ENCODE measurements at places on chromosomes 6 and 20.

DNA sequence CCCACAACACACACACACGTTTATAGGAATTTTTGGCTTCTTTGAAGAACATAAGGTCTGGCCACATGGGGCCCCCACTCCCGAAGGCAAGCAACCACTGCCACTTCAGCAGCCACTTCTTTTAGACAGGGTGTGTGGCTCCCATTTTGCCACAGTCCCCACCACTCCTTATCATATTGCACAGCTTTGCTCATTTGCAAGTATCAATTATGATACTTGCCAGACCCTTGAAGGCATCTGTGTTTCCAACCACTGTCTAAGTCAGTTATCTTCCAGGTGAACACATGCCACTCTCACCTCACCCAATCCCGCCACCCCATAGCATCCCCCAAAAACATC, 73.1 kb downstream of the NOL4L start:
- DNase-seq: no peak

DNA sequence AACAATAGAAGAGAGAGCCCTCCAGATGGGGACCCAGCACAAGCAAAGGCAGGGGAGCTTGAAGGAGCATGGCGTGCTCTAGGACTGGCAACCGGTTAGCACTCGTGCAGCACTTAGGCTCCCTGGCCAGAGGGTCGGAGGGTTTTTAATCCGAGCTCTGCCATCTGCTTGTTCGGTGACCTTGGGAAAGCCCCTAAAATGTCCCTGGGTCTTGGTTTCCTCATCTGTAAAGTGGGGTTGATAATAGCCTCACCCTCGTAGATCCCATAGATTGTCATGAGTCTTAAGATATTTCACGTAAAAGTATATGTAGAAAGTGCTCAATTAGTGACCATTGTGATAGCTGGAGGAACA, 16.6 kb upstream of the HCK start:
- DNase-seq: no peak

GRCh38 chr6:170165471-170166117, 125.3 kb downstream of the DLL1 start:
- DNase-seq: no peak

DNA sequence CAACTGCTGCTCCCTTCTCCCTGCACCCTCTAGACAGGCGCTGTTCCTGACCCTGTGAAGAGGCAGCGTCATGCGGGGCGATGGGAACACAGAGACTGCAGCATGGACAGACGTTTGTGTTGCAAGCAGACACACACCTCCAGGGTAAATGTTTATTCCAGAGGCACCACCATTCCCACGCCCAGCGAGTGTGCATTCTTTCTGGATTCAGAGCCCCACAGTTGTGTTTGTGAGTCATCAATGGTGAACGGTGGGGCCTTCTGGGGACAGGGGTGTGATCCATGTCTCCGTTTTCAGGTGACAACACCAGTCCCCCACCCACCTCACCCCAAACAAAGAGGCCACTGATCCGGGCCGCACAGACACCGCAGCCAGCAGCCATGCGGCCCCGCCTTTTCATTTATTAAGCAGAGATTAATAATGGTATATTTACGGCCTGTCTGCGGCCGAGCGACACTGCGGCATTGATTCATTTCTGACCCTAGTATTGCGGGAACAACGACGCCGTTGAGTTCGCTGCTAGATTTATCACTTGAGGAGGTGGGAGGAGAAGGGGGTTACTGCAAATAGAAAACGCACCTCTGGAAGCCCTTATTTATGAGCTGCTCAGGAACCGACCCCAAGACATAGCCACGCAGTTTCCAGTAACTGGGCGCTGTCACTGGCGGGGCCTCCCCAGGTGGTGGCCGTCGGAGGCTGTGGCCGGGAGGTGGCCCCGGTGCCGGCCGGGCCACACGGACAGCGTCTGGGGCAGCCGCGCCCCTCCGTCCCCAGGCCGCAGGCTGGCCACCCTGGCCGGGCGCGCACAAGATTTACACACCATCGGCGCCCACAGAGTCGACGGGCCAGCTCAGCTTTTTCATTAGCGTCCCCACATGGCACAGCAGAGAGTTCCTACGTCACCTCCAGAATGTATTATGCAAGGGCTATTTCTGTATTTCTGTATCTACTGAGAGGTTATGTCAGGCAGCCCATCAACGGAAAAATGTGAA, 367.6 kb downstream of the THBS2 start:
- DNase-seq: no peak

DNA sequence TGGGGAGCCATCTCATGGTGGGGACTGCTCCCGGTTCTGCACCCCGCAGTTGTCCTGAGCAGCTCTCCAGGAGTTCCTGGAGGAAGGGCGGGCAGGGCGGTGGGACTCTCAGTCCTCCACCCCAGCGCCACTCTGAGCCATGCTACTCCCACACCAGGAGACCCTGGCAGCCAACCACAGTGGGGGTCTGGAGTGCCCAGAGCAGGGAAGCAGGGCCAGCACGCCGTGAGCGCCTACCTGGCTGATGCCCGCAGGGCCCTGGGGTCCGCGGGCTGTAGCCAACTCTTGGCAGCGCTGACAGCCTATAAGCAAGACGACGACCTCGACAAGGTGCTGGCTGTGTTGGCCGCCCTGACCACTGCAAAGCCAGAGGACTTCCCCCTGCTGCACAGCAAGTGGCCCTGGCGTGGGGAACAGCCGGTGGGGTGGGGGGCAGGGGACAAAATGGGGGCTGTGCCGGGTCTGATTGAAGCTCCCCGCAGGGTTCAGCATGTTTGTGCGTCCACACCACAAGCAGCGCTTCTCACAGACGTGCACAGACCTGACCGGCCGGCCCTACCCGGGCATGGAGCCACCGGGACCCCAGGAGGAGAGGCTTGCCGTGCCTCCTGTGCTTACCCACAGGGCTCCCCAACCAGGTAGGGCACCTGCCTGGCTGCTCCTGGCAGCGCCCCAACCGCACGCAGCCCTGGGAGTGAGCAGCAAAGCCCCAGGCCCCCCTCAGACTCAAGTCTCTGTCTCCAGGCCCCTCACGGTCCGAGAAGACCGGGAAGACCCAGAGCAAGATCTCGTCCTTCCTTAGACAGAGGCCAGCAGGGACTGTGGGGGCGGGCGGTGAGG, 1.6 kb upstream of the TNFRSF6B start:
- DNase-seq: no peak

DNA sequence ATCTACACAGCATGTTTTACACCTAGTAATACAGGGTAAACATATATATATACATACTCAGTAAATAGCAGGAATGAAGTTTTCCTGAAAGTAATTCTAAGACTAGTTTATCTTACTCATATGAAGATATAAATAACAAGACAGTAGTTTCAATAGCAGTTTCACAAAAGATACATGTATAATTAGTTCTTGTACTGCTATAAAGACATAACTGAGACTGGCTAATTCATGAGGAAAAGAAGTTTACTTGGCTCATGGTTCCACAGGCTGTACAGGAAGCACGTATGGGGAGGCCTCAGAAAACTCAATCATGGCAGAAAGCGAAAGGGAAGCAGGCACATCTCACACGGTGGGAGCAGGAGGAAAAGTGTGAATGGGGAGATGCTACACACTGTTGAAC, 16.9 kb downstream of the RARS2 start:
- DNase-seq: no peak

DNA sequence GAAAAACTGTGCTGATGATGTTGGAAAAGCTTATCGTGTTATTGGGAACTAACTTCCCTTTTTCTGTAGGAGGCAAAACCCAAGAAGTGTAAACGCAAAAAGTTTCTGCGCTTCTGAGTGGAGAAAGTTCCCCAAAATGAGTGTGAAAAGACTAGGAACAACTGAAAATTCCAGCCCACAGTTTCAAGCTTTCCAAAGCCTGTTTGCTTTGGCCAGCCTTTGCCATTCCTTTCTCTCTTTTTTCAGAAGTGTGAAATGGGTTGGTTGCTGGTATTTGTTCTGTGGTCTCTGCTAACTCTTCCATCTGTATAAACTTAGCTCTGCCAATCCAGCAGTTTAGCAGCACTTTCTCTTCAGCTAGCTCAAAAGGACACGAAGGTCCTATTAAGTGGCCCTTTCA, 491.3 kb downstream of the MAFB start:
- DNase-seq: no peak

- DNase-seq: no peak
These were observed 63.4 kb downstream of the MTHFD1L start for GRCh38 chr6:150928882-150929281.

GRCh38 chr6:122754191-122754731, 25.3 kb upstream of the FABP7 start:
- DNase-seq: no peak

DNA sequence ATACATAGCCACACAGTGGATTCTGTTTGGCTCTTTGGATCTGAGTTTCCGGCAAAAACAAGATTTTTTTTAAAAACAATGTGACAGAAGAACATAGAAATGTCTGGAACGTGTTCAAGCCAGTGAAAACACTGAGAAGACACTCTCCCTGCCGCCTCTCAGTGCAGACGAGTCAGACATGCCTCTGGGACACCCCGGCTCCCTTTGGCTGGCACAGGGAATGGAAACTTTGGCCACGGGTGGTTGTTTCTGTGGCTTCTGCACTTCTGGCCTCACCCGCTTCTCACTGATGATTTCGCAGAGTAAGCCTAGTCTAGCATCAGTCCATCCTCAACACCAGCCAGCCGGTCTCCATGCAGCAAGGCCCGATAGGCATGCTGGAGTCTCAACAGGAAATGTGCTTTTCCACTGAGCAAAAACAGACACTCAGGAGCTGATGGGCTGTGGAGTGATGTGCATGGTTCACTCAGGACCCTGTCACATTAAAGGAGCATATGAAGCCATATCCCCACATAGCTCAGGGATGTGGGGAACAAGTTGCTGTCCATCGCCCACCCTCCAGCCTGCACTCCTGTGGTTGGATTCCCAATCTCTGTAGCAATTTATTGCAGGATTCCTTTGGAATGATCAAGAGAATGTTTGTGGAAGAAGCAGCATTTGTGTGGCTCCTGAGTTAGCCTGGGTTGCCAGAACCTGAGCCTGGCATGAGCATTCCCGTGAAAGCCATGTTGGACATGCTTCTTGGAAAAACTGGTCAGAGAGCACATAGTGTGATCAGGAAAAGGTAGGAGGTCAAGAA, 262.0 kb upstream of the RIN2 start:
- no peak for DNase-seq

DNA sequence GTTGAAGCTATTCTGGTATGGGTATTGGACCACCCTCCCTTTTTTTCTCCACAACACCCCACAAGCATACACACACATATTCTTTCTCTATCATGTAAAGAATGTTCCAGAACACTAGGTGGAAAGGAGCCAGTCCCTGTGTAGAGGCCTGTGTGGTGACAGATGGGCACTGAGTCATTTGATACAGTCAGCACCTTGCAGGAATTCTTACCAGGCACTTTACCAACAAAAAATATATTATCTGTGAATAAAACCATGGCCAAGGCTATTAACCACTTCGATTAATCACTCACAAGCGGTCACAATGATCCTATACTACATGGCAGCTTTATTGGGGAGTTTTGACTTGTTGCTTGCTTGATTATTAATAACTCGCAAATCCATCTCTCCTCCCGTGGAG, 149.5 kb downstream of the BFSP1 start:
- no peak for DNase-seq

DNA sequence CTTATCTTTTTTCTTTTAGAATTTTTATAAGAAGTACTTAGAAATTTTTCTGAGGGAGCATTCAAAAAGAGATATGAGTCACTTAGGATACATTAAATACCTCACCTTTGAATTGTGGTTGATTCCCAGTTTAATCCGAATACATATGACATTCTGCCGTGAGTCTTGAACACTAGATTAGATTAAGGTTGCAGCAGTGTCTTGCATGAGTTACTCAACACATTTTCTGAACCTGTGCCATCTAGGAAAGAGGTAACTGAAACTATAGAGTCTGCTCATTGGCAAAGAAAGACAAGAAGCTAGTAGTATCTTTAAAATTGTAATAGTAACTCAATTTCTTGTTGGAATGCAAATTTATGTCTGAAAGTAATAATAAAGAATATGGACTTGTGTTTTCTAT, 14.9 kb downstream of the PEX3 start:
- no peak for DNase-seq

GRCh38 chr6:35048631-35049083, 92.5 kb downstream of the TCP11 start:
- DNase-seq: no peak

GRCh38 chr6:159077123-159077522, 32.3 kb upstream of the TAGAP start:
- peak; percentile 23 for DNase-seq

- DNase-seq: no peak
These were observed 317.1 kb downstream of the ESR1 start for GRCh38 chr6:152124429-152125074.

DNA sequence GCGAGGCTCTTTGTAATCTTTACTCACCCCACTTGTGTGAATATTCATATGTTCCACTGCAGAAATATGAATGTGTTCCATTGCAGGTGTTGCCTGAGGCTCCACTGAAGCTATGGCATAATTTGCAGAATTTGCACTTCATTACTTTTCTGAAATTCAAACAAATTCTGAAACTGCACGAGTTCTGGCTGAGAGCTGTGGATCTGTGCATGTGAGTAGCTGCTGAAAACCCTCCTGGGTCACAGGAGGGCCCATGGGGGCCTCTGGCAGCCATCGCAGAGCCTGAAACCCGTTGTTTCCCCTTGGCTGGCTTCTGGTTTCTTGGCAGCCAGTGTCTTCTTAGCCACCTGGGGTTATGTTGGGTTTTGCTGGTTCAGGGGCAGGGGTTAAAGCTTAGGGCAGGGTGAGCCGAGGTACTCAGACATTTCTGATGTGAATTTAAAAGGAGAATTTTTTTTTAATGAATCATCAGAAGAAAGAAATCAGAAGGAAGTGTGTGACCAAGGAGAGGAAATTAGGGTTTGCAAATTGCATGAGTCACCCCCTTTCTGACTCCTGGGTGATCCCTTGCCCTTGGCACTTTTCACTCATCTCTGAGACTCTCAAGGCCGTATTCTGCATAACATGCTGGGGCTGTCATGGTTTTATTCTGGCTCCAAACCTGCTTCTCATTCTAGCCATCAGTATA, 40.6 kb downstream of the TOX2 start:
- peak; percentile 16 for DNase-seq

GRCh38 chr6:41176189-41176588, 13.3 kb upstream of the TREM2 start:
- DNase-seq: no peak

DNA sequence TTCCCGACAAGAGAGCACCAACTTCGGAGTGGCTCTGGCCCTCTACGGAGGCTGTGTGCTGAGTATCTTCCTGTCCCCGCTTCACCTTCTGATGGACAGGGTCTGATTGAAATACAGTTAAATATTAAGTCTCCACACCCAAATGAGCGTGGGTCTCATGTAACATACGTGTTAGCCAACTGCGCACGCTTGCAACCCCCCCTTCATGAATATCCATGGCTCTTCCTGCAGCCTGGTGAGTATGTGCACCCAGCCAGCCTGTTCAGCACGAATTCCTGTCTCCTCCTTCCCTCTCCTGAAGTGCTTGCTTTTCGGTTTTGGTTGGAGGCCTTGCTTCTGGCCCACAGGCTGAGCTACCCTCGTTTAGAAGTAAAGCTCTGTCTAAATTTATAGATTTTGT, 102.9 kb upstream of the FRMD1 start:
- DNase-seq: no peak

DNA sequence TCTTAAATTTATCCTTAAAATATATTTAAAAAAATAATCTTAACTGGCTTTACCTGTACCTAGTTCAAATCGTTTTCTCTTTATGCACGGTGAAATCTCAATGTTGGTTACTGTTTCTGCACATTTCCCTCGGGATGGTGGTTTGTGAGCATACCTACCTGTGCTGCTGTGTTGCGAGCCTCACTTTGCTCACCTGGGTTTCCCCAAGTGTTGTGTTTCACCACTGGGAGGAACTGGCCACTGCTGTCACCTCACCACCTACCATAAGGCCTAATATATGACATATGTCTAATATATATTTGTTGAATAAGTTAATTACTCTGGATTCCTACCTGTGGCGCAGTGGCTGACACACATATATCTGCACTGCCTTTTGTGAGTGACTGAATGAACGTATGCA, 493.5 kb upstream of the FLRT3 start:
- no peak for DNase-seq
